ENCODE measurements at places on chromosomes 3 and 15. TPM values are rescaled to one million over a fixed set of nuclear protein-coding genes. Genes with fewer than 3 reads are reported as not detected.

Gene GOLGA8Q
- 0.69 TPM for total RNA-seq

Gene PARP15
- under 0.01 TPM for total RNA-seq

Gene PLA2G4F
- total RNA-seq: not detected

Gene UBP1
- total RNA-seq: 68.0 TPM
